Spinal cord (tissue), 10 donors: ENCODE measurements at places on chromosomes 2 and 18.

DNA sequence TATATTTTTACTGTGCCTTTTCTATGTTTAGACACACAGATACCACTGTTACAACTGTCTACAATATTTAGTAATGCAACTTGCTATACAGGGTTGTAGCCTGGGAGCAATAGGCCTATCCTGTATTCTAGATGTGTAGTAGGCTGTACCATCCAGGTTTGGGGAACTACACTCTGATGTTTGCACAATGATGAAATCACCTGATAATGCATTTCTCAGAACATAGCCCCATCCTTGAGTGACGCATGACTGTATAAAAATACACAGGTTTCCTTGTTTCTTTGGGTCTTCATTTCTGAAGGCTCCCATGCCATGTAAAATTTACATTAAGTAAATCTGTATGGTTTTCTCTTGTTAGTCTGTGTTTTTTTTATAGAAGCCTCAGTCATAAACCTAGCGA lies 270.9 kb upstream of the SKOR2 start:
- DNase-seq: no peak

DNA sequence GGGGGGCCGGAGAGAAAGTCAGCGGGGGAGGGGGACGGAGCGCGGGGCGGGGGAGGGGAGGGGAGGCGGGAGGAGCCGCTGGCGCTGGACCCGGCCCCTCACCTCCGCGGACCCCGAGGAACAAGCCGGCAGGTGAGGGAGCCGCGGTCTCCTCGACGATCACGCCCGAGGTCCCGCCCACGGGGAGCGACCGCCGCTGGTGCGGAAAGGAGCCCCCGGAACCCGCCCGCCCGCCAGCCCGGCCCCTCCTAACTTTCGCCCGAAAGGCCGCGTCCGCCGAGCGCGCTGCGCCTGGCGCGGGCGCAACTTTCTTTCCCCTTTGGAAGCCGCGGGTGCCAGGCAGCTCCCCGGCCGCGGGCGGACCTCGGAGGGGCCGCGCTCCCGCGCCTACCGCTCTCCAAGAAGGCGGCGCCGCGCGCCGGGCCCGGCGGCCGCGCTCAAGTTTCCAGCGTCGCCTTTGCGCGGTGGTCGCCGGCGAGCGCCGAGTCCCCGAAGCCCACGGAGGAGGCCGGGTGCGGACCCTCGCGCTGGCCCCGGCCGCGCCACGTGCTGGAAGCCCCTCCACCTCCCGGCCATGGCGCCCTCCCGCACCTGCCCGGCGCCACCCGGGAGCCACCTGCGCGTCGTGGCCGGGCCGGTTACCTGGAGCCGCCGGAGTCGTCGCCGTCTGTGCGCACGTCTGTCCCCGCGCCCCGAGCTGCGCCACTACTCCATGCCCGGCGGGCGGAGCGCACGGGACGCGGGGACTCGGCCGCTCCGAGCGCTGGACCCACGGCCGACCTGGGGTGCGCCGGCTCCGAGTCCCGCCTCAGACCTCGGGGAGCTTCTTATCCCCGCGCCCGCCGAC lies at the start of gene ALKAL2:
ALKAL2 (minus strand) TSS at position 181 of the 847 bp plus-strand sequence. CDS start 256 bp downstream, outside the sequence.
- no peak for DNase-seq

- no peak for DNase-seq
These were observed 28.9 kb downstream of the SERTAD2 start for GRCh38 chr2:64624862-64625261.

DNA sequence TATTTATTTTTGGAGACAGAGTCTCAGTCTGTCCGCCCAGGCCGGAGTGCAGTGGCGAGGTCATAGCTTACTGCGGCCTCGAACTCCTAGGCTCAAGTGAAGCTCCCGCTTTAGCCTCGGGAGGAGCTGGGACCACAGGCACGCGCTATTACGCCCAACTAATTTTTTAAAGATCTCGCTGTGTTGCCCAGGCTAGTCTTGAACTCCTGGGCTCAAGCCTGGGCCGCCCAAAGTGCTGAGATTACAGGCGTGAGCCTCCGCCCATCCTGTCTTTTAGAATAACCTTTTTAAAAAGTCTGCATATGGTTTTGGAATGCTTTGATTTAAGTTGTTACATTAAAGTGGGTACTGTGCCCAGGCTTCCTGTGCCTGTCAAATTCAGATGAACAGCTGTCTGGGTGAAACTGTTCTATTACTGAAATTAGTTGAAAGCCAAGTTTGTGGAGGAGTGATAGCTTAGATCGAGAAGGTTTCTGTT lies 944 bp downstream of the RAB3GAP1 start:
- DNase-seq: no peak

DNA sequence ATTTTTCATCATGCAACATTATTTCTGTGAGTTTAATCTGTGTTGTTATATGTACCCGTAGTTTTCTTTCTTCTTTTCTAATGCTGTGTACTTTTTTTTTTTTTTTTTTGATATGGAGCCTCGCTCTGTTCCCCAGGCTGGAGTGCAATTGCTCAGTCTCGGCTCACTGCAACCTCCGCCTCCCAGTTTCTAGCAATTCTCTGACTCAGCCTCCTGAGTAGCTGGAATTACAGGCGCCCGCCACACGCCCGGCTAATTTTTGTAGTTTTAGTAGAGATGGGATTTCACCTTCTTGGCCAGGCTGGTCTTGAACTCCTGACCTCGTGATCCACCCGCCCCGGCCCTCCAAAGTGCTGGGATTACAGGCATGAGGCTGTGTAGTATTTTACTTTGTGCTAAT lies 155.4 kb downstream of the GALR1 start:
- no peak for DNase-seq

- no peak for DNase-seq
These were observed 18.1 kb downstream of the ARHGAP28 start for GRCh38 chr18:6747646-6748045.

- no peak for DNase-seq
These were observed 143.5 kb downstream of the AGPS start for GRCh38 chr2:177535958-177536504.

GRCh38 chr18:62610351-62610700 lies 87.5 kb downstream of the ZCCHC2 start:
- no peak for DNase-seq

GRCh38 chr2:146461068-146461467 lies 1383.8 kb upstream of the ACVR2A start:
- DNase-seq: no peak

DNA sequence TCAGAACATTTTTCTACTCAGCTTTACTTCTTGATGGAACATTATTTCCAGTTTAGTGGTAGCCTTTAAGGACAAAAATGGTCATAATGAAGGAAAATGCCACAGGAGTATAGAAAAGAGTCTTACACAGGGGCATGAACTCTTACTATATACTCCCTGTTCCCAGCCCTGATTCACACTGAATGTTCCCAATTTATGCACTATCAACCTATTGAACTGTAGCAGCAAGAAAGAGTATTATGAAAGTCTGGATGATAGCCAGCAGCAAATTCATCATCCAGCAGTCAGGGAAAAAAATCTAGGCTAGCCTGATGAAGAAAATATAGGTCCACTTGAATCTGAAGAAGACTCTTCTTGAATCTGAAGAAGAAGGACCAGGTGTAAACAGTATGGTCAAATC lies 1170.3 kb upstream of the CHAC2 start:
- DNase-seq: no peak

GRCh38 chr18:48806551-48807261 lies 144.1 kb downstream of the SMAD7 start:
- DNase-seq: peak; percentile 64

GRCh38 chr2:234796045-234796591 lies 155.7 kb upstream of the SH3BP4 start:
- DNase-seq: peak; percentile 74

DNA sequence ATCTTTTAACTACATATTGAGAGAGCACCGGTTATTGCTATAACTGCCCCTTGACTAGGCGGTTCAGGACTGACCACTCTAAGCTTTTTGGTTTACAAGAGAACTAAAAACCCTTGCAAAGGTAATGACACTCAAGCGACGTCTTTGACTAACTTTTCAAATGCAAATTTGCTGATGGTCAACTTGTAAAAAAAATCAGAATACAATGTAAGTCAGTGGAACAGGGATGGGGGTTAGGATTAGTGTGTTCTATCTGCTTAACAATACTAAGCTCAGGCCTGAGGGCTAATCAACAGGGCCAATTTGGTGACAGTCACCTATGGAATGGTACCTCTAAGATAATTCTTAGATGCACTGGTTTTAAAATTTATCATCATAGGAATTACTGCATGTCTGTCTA lies 57.1 kb downstream of the ZAP70 start:
- DNase-seq: no peak

DNA sequence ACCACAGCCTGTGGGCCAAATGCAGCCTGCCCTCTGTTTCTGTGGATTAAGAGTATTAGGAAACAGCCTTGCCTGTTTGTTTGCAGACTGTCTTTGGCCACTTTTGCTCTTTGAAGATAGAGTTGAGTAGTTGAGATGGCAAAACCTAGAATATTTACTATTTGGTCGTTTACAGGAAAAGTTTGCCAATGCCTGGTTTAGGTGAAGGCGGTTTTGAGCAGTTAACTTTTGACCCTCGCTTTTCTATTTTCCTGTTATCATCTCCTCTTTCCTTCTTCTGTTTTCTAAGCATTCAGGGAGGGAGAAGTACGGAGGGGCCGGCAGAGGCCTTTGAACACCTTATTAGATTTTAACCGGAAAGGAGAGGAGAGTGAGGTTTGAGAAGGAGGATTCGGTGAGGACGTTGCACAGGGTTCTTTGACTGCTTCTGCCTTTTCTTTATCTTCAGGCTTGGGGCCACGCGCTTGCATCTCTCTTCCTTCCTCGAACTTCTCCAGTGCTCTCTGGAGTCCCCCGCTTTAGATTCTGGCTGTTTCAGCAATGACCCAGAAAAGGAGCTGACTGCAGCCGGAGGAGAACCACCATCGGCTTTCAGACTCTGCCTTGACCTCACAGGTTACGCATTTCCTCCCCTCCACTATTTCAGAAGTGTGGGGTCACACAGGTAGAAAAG lies 39.2 kb downstream of the IL1R2 start:
- DNase-seq: no peak

- DNase-seq: no peak
These were observed 59.5 kb upstream of the RBM44 start for GRCh38 chr2:237739101-237739500.

GRCh38 chr2:193502363-193503035 lies 1307.8 kb upstream of the TMEFF2 start:
- no peak for DNase-seq

DNA sequence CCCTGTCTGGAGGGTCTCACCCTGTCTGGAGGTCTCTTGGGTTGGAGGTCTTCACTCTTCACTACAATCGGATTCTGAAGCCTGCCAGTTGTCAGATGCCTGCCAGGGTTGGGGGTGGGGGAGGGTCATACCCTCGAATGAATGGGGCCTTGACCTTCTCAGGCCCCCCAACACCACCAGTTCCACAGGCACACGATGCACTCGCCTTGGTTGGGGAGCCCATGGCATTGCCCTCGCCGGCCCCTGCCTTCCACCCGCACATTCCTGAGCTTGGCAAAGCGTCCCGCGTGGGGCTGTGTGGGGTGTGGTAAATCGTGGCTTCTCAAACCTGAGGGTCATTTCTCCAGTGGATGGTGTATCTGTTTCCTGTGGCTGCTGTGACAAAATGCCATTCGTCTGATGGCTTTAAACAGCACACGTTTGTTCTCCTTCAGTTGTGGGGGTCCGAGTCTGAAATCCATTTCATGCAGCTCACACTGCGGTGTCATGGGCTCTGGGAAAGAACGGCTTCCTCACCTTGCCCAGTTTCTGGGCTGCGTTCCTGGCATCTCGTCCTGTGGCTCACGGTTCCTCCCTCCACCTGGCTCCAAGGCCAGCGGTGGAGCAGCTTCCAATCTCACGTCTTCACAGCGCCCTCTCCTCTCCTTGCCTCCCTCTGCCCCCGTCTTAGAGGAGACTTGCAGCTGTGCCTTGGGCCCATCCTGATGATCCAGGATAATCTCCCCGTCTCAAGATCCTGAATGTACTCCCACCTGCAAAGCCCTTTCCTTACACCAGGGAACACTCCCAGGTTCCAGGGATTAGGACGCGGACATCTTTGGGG lies 38.0 kb upstream of the HPCAL1 start:
- DNase-seq: no peak
